AG10803 (cell line): ENCODE measurements at places on chromosomes 3 and 15.
A peak's percentile ranks its signal among the peaks of the same experiment; 100 is the strongest.

DNA sequence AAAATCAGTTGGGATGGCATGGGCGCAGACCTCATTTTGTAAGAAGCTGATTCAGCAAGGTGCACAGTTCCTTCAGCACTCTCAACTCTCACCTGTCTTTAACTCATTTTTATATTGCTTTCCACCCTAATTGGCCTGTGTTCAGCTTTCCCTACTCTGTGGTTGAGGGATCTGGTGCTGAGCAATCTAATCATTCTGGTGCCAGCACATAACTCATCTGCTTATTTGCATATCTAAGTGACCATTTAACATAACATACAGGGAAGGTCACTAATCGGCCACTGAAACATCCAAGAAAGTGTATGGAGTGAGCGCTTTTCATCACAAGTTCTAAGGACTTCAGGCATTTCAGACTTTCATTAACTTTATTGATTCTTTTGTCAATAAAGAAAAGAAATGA, 303.4 kb upstream of the ROPN1 start:
- DNase-seq, result no peak

GRCh38 chr3:194254040-194254439, 97.1 kb downstream of the CPN2 start:
- no peak for DNase-seq

- DNase-seq, result no peak
Observed at GRCh38 chr15:66777596-66778313, 75.7 kb downstream of the SMAD6 start.

GRCh38 chr15:91921843-91922198, 68.3 kb downstream of the SLCO3A1 start:
- DNase-seq, result no peak

GRCh38 chr15:85693277-85693676, 101.4 kb downstream of the KLHL25 start:
- DNase-seq, result no peak

DNA sequence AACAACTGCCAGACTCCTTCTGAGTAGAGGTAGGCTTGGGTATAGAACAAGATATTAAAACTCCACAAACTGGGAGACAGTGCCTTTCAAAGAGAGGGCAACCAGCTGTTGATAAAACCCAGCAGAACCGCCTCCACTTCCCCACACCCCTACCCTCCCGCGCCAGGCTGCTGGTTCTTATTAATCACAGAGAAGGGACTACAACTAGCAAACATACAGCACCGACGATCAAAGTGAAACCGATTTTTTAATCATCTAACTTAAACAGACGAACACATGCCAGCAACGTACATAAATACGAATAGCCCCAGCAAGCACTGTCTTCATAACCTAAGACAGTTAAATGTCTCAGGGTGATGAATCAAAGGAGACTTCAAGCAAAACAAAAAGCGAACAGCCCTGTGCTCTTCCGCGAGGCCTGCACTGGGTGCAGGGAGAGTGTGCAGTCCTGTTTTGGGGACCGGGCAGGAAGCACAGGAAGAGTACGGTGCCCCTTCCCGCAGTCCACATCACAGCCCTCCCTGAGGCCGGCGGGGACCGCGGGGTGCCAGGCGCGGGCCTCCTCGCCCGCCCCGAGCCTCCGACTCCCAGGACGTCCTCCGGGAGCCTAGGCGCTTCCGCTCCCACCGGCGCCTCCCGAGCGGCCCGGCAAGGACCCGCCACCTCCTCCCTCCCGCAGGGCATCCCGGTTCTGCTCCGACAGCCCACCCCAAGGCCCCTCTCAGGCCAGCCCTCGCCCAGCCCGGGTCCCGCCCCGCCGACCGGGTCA, 75.1 kb upstream of the VGLL4 start:
- DNase-seq, result peak; percentile 62

DNA sequence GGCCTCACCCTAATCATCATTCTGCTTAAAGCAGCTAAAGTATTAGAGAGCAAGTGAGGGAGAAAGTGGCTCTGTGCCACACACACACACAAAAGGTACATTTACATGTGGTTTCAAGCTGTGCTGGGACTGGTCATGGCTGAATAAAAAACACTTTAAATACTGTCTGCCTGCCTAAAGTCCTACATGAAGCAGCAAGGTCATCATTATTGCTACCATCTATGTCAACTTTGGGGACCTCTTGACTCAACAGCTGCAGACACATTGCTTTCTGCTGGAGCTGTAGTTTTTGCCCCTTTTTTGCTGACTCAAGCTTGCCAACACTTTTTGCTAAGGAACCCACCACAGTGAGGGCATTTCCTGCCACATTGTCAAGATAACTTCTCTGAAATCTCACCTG, 1237.9 kb downstream of the ROBO2 start:
- DNase-seq, result no peak

DNA sequence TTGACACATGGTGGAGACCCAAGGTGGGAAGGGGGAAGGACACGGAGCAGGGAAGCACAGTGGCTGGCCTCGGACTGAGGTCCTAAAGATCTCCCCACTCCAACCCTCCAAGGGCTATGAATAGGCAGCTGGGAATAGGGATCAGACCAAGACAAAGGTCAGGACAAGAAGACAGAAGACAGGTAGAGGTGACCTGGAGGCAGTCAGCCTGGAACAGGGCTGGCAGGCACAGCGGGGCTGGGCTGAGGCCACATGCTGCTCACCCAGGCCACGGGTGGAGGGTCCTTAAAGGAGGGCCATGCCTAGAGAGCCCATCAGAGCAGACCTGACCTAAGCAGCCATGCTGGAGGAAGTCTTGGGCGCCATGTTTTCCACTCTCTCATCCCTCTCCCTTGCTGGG, 2.7 kb upstream of the PLA2G4D start:
- DNase-seq, result no peak

DNA sequence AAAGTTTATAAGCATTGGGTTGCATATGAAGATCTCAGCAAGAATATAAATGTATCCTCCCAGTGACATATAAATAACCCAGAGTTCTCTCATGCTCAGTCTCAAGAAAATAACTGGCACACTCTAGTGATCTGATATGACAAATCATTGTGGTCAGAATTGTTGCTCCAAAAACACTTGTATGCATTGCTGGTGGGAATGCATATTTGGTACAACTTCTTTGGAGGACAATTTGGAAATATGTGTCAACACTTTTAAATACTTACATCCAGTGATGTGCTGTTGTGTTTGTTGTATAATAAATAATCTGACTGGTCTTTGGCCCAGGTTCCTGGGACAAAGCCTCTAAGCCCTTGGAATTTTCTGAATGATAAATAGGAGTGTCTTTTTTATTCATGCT, 66.7 kb upstream of the STT3B start:
- DNase-seq, result peak; percentile 80

GRCh38 chr3:176994891-176995781, 202.1 kb downstream of the TBL1XR1 start:
- DNase-seq, result no peak

DNA sequence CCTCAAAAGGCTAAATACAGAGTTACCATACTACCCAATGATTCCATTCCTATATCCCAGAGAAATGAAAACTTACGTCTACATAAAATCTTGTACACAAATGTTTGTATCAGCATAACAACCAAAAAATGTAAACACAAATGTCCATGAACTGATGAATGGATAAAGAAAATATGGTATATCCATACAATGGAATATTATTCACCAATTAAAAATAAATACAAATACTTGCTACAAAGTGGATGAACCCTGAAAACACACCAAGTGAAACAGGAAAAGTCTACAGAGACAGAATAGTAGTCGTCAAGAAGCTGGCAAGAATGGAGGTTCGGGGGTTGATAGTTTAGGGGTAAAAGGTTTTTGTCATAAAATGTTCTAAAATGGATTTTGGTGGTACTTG, 54.0 kb upstream of the ANKRD28 start:
- DNase-seq, result no peak

DNA sequence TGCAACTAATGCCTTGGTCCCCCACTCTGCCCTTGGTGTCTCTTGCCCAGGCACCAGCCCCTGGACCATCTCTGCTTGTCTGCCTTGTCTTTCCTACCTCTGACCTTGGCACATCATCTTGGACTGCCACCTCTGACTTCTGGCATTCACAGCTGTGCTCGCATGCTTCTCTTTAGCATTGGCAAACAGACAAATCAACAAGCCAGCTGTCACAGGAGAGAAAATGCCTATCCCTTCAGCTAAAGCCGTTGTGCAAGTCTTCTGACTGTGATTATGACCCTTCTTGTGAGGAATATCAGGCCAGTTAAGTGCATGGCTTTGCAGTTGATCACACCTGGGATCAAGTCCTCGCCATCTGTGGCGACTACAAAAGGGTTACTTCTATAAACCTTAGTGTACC, 84.6 kb downstream of the PRICKLE2 start:
- DNase-seq, result no peak

DNA sequence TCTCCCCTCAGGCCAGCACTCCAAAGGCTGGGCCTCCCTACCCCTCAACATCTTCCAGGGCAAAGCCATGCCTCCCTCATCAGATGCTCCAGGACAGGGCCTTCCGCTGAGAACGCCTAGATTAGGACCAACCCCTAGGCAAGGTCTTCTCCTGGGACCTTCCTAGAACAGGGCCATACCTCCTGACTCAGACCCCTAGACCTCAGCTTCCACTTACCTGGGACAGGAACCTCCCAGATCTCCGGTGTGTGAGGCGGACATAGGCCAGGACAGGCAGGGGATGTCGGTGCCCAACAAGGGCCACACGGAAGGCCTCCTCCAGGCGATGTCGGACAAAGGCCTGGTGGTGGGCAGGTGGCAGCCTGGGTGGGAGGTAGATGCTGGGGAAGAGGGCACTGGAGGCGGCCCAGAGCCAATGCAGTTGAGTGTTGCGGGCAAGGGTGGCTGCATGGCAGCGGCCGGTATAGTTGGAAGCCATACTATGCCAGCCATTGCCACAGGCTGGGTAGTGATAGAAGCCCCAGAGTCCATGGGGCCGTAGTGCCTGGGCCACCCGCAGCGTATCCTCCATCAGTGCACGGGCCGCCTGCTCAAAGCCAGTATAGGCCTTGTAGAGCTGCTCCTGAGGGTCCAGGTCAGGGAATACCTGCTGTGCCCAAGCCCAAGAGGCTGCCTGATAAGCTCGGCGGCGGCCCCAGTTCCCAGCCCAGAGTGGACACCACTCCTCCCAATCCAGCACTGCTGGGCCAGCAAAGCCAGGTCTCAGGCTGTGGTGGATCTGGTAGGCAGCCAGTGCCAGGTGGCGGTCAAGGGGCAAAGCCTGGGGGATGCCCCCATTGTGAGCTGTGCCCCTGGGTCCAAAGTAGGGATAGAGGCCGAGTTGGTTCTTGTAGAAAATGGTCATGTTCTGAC, 2.5 kb upstream of the IFRD2 start:
- DNase-seq, result no peak

DNA sequence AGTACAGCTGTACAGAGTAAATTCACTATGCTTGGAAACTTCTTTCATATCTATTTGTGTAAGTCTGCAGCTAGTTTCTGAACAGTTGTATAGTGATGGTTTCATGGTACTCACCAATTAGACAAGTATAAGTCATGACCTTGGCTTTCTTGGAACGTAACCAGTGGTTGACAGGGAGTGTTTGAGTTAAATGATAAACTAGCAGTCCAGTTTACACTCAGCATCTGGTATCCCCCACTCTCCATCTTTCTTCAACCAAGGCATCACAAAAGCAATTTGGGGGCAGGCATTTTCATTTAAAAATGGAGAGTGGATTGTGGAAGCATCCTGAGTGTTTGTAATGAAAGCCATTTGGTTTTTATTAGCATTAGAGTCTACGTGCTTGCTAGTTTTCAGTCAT, 26.0 kb downstream of the MME start:
- peak; percentile 14 for DNase-seq

- peak; percentile 50 for DNase-seq
Observed at GRCh38 chr15:69784798-69785566, 312.7 kb downstream of the TLE3 start.

DNA sequence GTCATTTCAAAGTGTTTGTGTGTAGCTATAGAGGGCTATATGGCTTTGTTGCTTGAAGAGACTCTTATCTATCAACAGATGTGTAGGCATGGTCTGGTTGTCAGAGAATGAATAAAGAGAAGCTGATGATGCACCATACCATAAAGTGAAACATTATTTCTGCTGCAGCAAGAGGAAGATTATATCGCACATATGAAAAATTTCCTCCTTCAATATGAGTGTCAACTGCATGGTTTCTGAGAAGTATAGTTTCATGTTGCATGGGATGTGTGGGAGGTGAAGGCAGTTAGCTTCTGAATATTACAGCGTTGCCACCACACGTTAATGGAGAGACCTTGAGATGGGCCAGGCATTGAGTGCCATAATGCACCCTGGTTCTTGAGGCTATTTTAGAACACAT, 217.9 kb downstream of the SATB1 start:
- no peak for DNase-seq

GRCh38 chr3:73469331-73469730, 155.4 kb downstream of the PDZRN3 start:
- no peak for DNase-seq

DNA sequence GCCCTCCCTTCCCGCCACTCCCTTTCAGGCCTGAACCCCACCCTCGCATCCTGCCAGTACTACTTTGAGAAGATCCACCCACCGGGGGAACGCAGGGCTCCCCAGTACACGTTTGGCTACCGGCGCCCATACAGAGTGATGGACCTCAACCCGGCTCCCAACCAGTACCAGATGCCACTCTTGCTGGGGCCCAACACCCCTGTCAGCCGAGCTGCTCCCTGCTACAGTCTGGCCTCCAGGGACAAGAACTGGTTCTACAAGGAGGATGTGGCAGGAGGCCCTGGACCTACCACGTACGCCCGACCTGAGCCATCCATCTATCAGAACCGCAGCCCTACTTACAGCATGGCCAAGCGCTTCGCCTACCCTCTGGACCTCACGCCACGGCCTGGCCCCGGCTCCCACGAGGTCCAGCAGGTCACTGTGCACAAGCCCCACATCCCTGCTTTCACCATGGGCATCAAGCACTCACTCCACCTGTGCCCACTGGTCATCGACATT, 14.4 kb upstream of the CSPG4 start:
- no peak for DNase-seq

- DNase-seq, result no peak
Observed at GRCh38 chr15:66097151-66098021, 156.2 kb downstream of the MEGF11 start.

GRCh38 chr3:23952646-23953045, 7.6 kb downstream of the NR1D2 start:
- DNase-seq, result peak; percentile 13

DNA sequence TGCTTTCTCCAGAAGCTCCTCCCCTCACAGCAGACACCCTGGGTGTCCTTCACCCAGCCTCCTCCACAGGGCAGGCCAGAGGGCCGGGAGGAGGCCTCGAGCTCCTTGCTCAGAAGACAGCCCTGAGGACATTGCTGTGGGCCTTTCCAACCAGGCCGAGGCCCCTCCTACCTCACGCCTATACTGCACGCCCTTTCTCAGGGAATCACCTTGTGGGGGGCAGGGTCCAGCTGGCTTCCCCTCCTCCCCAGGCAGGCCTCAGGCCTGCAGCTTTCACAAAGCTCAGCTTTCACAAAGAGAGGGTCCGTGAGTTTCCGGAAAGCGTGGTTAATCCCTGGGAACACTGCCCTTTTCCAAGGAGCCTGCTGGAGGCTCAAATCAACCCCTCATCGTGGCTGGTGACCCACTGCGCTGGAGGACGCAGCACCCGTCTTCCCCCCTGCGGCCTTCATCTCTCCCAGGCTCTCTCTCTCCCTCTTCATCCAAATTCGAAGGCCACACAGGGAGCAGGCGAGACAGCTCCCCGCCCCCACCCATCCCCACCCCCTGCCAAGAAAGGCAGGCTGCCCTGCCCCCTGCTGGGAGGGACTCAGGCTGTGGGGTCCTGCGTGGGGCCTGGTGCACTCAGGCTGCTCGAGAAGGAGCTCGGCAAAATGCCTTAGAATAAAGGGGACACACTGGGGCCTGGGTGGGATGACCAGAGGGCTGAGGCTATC, 79.4 kb downstream of the OCA2 start:
- no peak for DNase-seq

GRCh38 chr3:78969483-78969882, 798.3 kb downstream of the ROBO1 start:
- DNase-seq, result peak; percentile 69

- DNase-seq, result peak; percentile 48
Observed at GRCh38 chr15:77024273-77025082, 29.6 kb downstream of the PSTPIP1 start.
